ENCODE measurements at places on chromosomes 3 and 15.
A peak's percentile ranks its signal among the peaks of the same experiment; 100 is the strongest.

GRCh38 chr15:79370716-79371115 lies 59.8 kb downstream of the TMED3 start:
- no peak for DNase-seq

GRCh38 chr3:109165905-109166304 lies 29.4 kb downstream of the C3orf85 start:
- DNase-seq: no peak

- DNase-seq: no peak
Observed at GRCh38 chr15:61780278-61780980, 279.8 kb downstream of the VPS13C start.

- DNase-seq: no peak
Observed at GRCh38 chr3:178291574-178292370, 244.5 kb upstream of the KCNMB2 start.

- DNase-seq: no peak
Observed at GRCh38 chr15:60787837-60788691, 309.1 kb upstream of the ICE2 start.

- no peak for DNase-seq
Observed at GRCh38 chr15:68091743-68092142, 37.6 kb downstream of the PIAS1 start.

DNA sequence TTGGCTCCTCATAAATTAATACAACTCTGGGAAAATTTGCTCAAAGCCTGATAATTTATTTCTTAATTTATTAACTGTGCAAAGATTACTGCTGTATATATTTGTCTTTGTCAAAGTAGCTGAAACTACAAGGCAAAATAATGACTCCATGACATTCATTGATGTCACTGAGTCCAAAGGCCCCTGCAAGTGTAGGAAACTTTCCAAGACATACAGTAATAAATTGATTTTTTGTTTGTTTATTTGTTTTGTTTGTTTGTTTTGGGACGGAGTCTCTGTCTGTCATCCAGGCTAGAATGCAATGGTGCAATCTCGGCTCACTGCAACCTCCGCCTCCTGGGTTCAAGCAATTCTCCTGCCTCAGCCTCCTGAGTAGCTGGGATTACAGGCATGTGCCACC lies 96.8 kb upstream of the LPP start:
- no peak for DNase-seq

- DNase-seq: no peak
Observed at GRCh38 chr15:48536681-48537091, 108.8 kb downstream of the FBN1 start.

DNA sequence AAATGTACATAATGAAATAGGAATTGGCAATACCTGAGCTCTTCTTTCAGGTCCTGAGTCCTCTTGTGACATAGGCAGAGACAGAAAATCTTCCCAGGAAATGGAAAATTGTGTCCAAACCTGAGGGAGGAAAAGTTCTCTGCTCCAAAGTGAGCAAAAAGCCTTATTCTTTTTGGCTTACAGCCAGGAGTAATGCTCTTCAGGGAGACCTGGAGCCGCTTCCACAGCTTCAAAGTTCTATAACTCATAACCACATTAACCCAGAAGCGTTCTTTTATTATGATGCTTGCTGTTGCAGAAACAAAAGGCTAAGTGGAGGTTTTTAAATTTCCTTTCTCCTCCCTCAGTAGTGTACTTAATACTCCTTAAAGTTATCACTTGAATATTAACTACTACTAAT lies 633 bp downstream of the IGSF10 start:
- DNase-seq: no peak

DNA sequence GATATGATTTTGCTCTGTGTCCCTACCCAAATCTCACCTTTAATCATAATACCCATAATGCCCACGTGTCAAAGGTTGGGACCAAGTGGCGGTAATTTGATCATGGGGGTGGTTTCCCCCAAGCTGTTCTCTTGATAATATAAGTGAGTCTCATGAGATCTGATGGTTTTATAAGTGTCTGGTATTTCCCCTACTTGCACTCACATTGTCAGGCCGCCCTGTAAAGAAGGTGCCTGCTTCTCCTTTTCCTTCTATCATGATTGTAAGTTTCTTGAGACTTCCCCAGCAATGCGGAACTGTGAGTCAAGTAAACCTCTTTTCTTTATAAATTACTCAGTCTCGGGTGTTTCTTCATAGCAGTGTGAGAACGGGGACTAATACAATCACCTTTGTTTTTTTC lies 279.8 kb downstream of the ARPP21 start:
- no peak for DNase-seq

DNA sequence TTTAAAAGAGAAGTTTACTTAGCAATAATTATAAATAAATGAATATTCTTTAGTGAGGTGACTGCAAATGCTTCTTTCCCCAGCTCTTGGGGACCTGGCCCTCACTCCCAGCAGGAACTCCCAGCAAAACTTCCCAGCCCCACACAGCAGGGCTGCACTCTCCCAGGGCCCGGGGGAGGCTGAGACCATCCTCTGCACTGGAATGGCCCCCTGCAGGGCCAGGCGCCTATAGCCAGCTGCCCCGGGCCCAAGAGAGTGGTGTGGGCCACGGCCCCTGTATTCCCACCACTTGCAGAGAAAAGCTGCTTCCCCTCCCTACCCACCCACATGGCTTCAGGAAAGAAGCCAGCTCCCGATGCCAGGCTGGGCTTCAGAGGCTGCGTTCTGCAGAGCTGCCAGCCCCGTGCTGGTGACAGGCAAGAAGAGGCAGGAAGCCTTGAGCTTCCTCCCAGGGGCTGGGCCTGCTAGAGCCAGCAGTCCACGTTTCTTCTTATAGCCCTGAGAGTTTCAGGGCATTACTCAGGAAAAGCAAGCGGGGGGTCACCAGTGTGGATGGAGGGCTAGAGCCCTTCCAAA lies 20.0 kb downstream of the IDH2 start:
- DNase-seq: no peak

- DNase-seq: no peak
Observed at GRCh38 chr15:29799859-29800258, 22.4 kb downstream of the TJP1 start.

DNA sequence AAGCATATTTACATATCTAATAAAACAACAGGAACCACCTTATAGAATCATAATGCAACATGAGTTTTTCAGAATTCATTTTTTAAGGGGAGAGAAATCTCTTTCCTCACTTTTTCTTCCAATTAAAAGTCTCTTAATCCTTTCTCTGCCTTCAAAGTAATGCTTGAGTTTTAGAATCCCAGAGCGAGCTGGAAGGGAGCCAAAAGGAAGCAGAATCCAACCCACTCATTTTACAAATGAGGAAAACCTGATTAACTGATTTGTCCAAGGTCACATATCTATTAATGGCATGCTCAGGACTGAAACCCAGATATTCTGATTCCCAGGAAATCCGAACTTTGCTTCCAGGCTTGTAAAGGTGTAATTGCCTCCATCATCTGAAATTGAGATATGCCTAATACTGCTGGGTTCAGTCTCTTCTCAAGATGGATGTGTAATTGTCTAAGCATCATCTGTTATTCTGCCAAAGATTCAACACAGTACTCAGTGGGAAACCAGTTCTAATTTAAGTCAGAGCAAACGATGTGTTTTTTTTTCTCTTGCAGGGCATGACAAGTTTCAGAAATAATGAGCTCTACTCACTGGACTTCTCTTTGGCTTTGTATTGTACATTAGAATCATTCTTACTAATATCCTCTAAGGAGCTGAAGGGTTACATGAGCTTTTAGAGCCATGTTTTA lies 481.4 kb upstream of the CFAP20DC start:
- DNase-seq: no peak

- peak; percentile 27 for DNase-seq
Observed at GRCh38 chr3:171459137-171459941, 866 bp downstream of the TNIK start.

DNA sequence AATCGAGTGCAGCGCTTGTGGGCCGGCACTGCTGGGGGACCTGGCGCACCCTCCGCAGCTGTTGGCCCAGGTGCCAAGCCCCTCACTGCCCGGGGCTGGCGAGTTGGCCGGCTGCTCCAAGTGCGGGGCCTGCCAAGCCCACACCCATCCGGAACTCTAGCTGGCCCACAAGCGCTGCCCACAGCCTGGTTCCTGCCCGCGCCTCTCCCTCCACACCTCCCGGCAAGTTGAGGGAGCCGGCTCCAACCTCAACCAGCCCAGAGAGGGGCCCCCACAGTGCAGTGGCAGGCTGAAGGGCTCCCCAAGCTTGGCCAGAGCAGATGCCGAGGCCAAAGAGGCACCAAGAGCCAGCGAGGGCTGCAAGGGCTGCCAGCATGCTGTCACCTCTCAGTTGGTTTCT lies 73.4 kb downstream of the PLXNA1 start:
- DNase-seq: no peak

DNA sequence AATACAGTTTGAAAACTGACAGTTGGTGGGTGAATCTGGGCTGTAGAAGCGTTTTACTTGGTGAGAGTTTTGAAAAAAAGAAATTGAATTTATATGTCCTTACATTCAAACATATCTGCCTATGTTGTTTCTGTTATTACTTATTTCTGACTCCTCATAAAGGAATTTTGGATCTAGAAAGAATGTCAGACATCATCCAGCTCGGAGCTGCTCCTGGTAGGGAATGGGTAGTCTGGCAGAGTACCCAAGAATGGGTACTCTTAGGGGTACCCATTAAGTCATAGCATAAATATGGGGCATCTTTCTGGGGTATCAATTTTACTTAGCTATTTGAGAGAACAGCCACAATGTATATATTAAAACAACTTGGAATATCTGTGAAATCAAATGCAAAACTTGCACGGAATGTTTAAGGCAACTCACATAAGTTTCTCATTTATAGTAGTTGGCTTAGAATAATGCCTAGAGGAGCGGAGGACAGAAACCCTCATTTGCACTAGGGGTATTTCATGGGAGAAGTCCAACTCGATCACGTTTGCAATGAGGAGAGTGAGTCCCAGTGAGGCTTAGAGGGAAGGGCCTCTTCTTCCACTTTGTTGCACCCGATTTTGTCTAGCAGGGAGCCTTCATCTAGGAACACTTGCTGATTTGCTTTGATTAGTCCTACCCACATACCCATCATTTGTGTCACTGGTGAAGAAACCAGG lies 2.4 kb upstream of the LARP6 start:
- no peak for DNase-seq

- no peak for DNase-seq
Observed at GRCh38 chr15:88126695-88127431, 129.7 kb downstream of the NTRK3 start.

- no peak for DNase-seq
Observed at GRCh38 chr15:62027263-62027565, 33.0 kb downstream of the VPS13C start.

DNA sequence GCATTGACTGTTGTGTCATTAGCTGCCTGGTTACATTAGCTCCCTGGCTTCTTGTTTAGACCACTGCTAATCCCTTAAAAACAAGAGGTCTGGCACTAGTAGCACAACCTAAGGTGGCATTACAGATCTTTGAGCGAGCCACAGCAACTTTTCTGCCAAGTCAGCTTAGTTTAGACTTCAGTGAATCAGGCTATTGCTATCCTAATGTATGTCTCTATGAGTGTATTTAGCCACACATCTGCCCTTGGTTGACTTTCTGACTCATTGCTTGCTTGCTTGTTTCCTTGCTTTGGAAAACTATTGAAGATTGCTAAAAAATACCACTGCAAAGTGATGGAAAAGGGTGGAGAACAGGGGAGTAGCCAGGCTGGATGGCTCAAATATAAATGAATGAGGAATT lies 50.2 kb downstream of the CHP1 start:
- DNase-seq: no peak

DNA sequence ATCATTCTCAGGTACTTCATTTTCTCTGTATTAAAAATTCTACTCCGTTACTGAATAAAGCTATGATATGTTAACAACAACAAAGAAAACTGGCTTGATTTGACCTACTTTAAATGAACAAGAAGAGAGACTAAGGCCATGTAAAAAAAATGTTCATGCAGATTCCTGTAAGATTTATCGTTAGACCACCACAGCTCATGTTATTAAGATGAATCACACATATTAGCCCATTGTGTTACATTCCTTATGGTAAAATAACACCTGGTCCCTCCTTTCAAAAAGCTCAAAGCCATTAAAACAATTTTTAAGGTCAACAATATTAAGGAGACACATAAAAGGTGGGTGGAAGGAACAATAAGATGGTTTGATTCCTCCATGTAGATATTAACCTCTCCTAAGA lies 6.3 kb downstream of the THOC7 start:
- no peak for DNase-seq

- DNase-seq: no peak
Observed at GRCh38 chr15:38814891-38815290, 250.3 kb upstream of the RASGRP1 start.

DNA sequence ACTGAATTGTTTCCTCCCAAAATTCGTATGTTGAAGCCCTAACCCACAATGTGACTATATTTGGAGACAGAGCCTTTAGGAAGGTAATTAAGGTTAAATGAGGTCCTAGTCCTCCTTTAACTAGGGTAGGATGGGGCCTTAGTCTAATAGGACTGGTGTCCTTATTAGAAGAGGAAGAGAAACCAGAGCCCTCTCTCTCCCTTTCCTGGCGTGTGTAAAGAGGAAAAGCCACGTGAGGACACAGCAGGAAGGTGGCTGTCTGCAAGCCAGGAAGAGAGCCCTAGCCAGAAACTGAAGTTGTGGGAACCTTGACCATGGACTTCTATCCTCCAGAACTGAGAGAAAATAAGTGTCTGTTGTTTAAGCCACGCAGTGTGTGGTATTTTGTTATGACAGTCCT lies 94.3 kb downstream of the OXNAD1 start:
- no peak for DNase-seq

Measured in GM20000 (cell line).